ENCODE measurements at places on chromosomes 6 and 20. TPM values are rescaled to one million over a fixed set of nuclear protein-coding genes. Genes with fewer than 3 reads are reported as not detected.

The EHMT2 gene
- total RNA-seq, result 114 TPM

The OR12D3 gene
- total RNA-seq, result not detected

The CCR6 gene
- total RNA-seq, result not detected

The HEY2 gene
- total RNA-seq, result 1.3 TPM

The FYN gene
- 318 TPM for total RNA-seq

The GHRH gene
- total RNA-seq, result not detected

The PRND gene
- 1.9 TPM for total RNA-seq

The GSTA2 gene
- total RNA-seq, result not detected

The ZSCAN16 gene
- total RNA-seq, result 24.4 TPM

The ESR1 gene
- total RNA-seq, result under 0.01 TPM

The C20orf202 gene
- 1.3 TPM for total RNA-seq

The ELMO2 gene
- 78.6 TPM for total RNA-seq

The HTR1E gene
- 0.63 TPM for total RNA-seq

The SMOC2 gene
- 1.3 TPM for total RNA-seq

The MEI4 gene
- 0.31 TPM for total RNA-seq

The FILIP1 gene
- total RNA-seq, result 2.2 TPM

The TBX18 gene
- 2.2 TPM for total RNA-seq

The NKAPL gene
- 5.0 TPM for total RNA-seq

The RAB44 gene
- total RNA-seq, result not detected

The FOXA2 gene
- total RNA-seq, result not detected

The GJA10 gene
- not detected for total RNA-seq

The SCRT2 gene
- 6.3 TPM for total RNA-seq

The RAMACL gene
- 11.9 TPM for total RNA-seq

The SASH1 gene
- total RNA-seq, result 27.2 TPM

The ADAT2 gene
- 7.5 TPM for total RNA-seq

The SNRPB2 gene
- total RNA-seq, result 56.7 TPM
